Bone marrow (tissue), 2 donors: ENCODE measurements at places on chromosomes 4 and X.

DNA sequence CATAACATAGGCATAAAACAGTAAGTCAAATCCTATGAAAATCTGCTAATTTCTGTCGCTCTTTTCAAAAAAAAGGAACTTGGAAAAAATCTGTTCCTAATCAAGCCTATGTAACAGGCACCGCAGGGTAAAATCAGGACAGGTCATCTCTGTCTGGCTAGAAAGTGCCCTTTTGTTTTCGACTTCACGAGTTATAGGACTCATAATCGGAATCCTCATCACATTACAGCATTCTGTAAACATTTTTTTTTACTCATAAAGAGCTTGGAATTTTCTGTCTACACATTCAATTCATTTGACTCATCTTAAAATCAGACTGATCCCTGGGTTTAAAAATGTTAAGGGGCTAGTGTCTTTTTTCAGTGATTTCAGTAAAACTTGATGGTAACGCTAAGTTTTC, 181.7 kb upstream of the TBC1D9 start:
- DNase-seq: no peak

GRCh38 chr4:10743357-10743756, 58.8 kb upstream of the CLNK start:
- DNase-seq: no peak

GRCh38 chr4:20723019-20723418, 22.8 kb downstream of the PACRGL start:
- no peak for DNase-seq

GRCh38 chrX:18596096-18596495, 75.8 kb downstream of the RS1 start:
- no peak for DNase-seq

DNA sequence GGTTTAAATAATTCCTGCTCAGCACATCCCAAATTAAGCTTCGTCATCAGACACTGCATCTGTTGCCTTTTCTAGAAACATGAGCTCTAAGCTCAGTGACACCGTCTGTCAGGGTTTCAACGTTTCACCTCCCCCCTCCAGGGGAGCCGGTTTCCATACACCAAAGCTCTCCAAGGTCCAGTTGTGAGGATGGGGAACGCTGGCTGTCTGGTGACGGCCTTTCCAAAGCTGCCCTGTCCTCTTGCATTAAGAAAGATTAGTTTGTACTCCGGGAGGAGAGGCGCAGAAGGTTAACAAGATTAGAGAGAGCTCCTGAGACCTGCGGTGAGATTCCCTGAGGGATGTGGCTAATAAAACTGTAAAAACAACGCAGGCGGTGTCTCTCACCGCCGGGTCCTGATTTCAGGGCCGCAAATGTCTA, 43.2 kb downstream of the ASMT start:
- no peak for DNase-seq

DNA sequence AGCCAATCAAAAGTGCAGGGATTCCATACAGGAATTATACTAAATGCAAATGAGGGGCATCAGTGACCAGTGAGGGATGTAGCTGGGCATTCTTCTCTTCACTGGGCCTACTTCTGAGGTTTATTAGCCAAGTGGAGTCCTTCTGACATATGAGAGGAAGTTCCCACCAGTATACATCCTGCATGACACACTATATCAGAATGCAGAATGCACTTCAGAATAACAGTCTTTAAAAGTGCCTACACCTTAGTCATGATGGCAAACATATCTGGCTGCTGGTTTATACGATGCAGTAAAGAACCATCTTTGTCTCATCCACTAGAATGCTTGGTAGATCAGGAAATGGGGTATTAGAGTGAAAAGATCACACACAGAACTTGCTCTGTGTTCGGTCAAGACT, 180.3 kb upstream of the PPARGC1A start:
- DNase-seq: no peak

- no peak for DNase-seq
Measured at GRCh38 chr4:115154826-115155225, 41.4 kb upstream of the NDST4 start.

DNA sequence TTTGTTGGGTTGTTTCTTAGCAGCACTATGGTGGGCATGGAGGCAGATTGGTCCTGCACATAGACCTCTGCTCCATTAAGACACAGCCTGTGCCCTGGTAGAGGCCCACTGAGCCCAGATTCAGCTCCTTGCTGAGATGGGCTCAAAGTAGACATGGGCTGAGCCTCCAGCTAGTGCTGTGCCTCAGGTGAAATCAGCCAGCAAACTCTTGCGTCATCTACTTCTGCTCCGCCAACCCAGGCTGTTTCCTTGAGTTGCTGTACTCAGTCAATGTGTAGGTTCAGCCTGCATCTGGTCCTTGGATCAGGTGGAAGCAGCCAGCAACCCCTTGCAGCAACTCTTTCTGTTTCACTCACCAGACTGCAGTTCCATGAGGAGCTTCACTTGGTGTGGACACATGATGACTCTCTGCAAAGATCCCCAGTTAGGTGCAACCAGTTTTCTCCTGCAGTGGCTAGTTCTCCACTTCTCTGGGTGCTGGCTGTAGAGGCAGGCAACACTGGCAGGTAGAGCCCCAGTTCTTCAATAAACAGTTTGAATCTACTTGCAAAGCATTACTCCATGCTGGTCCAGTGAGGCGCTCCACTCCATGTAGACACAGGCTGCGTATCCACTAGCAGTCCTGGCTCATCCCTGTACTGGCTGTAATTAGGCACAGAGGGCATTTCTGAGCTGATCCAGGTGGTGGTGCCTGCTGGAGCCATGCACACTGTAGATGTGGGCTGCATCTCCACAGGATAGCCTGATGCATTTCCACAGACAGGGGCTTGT, 199.0 kb upstream of the MAMLD1 start:
- DNase-seq: no peak

DNA sequence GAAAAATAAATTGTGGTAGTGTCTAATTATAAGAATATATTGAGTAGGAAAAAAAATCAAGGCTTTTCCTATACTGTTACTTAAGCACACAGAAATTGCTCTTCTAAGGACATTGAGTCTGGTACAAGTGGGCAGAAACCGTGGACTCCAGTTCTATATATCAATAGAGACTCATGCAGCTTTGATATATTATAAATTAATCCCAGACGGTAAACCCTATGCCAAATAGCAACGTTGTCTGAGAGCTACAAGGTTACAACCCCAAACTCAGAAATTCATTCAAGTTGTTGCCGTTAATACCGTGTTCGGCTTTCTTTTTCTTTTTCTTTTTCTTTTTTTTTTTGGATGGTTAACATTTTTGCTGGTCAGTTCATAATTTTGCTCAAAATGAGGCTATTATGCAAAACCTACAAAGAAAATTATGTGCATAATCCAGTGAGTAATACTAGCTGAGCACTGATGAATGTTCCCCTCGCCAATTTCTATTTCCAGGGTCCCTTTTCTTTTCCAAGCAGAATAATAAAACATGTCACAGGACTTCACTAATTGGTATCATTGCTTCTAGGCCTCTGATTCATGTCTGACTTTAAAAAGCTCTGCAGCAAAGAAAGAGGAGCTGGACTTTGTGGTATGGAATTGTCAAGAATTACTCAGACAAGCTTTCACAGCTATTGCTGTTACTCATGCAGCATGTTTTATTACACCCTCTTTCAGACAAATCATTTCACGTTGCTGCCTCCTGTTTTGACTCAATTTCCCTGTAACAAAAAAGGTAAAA, 737.7 kb downstream of the NLGN4X start:
- no peak for DNase-seq

GRCh38 chr4:159460371-159460770, 357.5 kb downstream of the RAPGEF2 start:
- no peak for DNase-seq

DNA sequence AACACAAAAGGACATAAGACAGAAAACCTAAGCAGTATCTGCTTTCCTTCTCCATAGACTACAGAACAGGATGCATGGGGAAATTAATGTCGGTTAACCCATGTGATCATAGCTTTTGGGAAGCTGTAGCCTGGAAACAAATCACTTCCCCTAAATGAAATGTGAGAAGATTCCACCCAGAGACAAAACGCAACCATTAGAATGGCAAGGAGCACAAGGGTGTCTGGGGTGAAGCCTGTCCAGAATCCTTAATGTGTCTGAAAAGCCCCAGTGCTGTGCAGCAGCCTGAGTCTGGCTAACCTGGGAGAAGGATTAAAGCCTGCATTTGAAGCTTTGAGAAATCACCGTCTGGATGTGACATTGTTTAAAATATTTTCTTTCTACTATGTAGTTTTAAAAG, 213.3 kb downstream of the ANKRD50 start:
- no peak for DNase-seq
